ENCODE measurements at places on chromosomes 6 and 20. TPM values are rescaled to one million over a fixed set of nuclear protein-coding genes. Genes with fewer than 3 reads are reported as not detected.

The CENPW gene
- 1.6 TPM for total RNA-seq

The FHL5 gene
- not detected for total RNA-seq

The NCOA5 gene
- 27.7 TPM for total RNA-seq

The VNN1 gene
- not detected for total RNA-seq

The OR2H2 gene
- total RNA-seq, result not detected

The FAM217A gene
- not detected for total RNA-seq

The OR12D1 gene
- total RNA-seq, result not detected

The TDRD6 gene
- 0.12 TPM for total RNA-seq

The IL17A gene
- total RNA-seq, result not detected

The ARFGEF3 gene
- total RNA-seq, result 1.5 TPM

The ME1 gene
- total RNA-seq, result 28.7 TPM

The FUCA2 gene
- total RNA-seq, result 30.2 TPM

The GNRH2 gene
- total RNA-seq, result not detected

The C6orf15 gene
- not detected for total RNA-seq

The RBBP8NL gene
- not detected for total RNA-seq

The CABLES2 gene
- 2.1 TPM for total RNA-seq

The SCAF8 gene
- 58.3 TPM for total RNA-seq

The TINAG gene
- total RNA-seq, result not detected
